Suppressor macrophage treated with lipopolysaccharide for 4 hours (primary cell): ENCODE measurements at places on chromosomes 1 and 21.

GRCh38 chr1:221736714-221737113 lies 5.2 kb downstream of the DUSP10 start:
- no peak for DNase-seq

DNA sequence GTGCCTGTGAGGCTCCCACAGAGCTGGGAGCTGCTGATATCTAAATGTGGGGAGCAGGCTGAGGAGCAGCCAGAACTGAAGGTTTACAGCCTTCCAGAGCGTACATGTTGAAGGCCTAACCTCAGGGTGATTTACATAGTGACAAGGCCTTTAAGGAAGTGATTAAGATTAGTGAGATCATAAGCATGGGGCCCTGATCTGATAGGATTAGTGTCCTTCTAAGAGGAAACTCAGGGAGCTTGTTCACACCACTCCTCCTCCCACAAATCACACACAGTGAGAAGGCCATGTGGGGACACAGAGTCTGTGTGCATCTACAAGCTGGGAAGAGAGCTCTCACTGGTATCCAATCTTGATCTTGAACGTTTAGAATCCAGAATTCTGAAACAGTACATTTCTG lies 92.3 kb upstream of the NBPF6 start:
- no peak for DNase-seq

DNA sequence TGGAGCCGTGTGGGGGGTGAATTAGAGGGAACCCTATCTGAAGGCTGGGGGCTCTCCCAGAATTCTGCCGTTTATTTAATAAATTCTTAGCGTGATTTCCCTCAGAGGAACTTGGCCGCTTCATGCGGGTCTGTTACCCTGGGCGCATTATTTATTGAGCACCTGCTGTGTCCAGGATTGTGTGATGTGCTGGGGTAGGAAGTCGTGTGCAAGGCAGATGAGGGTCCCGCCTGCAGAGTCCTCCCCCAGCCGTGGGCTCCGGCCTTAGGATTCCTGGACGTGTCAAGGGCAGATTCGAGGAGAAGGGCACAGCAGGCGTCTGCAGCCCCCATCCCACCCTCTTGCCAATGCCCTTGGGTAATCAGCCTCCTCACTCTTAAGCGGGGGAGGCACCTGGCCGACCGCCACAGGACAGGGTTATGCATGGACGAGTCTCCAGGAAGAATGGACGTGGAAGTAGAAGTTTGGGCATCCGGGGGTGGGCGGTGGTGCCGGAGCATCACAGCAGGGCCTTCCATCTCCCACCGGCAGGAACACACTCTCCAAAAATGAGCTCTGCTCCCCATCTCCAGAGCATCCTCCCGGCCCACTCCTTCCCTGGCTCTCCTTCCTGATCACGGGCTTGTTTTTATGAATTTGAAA lies 233.3 kb upstream of the C1orf174 start:
- no peak for DNase-seq

GRCh38 chr1:94045465-94046056 lies 75.4 kb downstream of the ABCA4 start:
- peak; percentile 60 for DNase-seq

DNA sequence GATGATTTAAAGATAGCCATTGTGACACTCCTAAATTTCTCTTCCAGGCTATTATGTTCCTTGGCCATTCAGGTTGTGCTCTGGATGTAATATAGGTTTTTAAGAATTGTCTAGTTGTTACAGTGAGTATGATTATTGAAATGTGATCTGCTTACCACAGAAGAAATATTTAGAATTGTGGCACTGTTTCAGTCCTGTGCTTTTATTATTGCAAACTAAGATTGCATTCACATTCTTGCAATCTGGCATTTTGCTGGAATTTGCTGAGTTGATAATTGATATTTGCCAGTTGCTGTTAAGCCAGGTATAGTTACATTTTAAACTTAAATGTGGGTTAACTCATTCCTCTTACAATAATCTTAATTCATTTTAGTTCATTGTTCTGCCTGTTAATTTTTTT lies 22.3 kb downstream of the EXO1 start:
- no peak for DNase-seq

DNA sequence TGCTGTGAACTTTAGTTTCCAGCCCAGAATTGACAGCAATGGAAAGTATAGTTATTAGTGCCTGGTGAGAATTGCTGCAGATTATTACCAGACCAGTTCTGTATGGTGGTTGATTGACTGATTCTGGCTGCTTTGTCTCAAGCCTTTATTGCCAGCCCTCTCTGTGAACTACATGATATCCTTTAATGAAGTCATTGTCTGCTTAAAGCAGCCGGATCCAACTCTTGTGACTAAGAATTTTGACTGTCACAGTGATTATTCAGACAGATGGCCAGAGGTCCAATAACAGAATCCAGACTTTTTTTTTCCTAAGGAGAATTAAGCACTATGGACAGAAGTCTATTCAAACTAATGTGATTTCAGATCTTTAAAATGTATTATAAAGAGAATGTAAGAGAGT lies 1548.6 kb upstream of the B3GALT2 start:
- DNase-seq = no peak

- no peak for DNase-seq
Measured at GRCh38 chr21:17570786-17571185, 41.9 kb downstream of the BTG3 start.

- no peak for DNase-seq
Measured at GRCh38 chr21:41970751-41971653, 17.2 kb upstream of the C2CD2 start.

- no peak for DNase-seq
Measured at GRCh38 chr1:184598403-184599193, 156.1 kb downstream of the EDEM3 start.

DNA sequence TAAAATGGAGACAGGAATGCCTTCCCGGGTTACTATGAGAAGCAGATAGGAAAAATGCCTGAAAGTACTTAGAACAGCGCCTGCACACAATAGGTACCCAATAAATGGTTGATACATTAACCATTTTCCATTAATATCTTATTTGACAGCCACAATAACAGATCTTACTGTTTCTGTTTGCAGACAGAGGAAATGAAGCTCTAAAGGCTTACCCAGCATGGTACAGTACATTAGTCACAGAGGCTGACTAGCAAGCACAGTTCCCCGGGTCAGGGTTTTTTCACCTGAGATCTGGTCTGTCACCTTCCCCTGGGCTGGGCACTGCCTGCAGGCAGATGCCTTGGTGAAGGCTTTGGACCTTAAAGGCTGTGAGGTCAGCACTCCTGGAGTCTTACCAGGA lies 2.9 kb downstream of the TRIM63 start:
- no peak for DNase-seq

GRCh38 chr1:27009601-27010197 lies 3.0 kb downstream of the TENT5B start:
- DNase-seq = no peak

DNA sequence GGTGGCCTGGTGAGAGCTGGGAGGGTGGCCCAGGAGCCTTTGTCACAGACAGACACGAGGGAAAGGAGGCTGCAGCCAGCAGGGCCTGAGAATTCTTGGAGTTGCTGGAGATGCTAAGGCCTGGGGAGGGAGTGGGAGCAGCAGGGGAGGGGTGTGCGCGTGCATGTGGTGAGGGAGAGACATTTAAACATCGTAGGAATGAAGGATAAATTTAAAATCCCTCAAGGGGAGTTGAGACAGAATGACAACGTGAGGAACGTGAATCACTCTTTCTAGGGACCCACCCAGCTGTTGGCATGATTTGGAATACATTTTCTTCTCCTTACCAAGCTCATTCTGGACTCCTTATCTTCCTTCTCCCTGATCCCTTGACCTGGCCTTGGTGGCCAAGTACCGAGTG lies 73.3 kb upstream of the CACNA1E start:
- no peak for DNase-seq

- DNase-seq = no peak
Measured at GRCh38 chr1:53147174-53147573, 4.7 kb upstream of the SLC1A7 start.

DNA sequence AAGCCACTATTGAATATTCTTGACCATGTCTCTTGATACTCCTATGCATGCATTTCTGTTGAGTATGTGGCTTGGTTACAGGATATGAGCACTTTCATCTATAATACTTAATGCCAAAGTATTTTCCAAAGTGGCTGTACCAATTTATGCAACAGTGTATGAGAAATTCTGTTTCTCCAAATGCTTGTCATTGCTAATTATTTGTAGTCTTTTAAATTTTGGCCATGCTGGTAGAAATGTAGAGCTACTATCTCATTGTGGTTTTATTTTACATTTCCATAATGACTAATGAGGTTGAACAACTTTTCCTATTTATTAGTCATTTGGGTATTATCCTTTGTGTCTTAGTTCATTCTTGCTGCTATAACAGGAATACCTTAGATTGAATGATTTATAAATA lies 71.4 kb upstream of the TSPAN2 start:
- no peak for DNase-seq

DNA sequence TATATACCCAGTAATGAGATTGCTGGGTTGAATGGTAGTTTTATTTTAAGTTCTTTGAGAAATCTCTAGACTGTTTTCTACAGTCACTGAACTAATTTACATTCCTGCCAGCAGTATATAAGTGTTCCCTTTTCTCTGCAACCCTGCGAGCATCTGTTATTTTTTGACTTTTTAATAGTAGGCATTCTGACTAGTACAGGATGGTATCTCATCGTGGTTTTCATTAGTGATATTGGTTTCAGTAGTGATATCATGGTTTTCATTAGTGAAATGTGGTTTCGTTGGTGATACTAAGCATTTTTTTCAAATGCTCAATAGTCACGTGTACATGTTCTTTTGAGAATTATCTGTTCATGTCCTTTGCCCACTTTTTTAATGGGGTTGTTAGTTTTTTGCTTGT lies 316.8 kb downstream of the PTBP2 start:
- no peak for DNase-seq

DNA sequence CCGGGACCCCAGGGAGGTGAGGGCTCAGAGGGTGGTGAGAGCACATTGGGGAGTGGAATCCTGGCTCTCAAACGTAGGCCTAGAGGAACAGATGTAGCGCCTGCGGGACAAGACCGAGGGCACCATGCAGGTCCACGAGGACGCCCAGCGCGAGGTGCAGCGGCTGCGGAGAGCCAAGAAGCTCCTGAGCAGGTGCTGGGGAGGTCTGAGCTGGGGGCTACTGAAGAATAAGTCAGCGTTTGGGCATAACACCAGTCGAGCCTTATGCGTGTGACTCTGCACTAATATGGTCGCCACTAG lies 2.6 kb upstream of the NBPF3 start:
- no peak for DNase-seq

DNA sequence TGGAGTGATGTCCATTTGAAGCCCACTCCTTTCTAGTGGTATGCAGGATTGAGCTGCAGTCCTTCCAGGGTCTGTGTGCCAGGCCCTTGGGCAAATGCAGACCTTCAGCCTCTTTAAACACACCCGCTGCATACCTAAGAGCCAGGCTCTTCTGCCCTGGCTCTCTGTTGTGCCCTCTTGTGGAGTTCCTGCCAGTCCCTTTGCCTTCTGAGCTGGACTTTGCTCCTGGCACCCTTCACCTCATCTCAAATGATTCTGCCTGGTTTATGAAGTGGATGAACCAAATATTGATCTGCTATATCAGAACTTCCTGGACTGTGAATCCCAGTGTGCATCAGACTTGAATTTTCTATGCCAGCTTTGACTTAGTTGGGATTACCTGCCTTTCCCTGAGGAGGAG lies 158.8 kb downstream of the URB2 start:
- DNase-seq = no peak

DNA sequence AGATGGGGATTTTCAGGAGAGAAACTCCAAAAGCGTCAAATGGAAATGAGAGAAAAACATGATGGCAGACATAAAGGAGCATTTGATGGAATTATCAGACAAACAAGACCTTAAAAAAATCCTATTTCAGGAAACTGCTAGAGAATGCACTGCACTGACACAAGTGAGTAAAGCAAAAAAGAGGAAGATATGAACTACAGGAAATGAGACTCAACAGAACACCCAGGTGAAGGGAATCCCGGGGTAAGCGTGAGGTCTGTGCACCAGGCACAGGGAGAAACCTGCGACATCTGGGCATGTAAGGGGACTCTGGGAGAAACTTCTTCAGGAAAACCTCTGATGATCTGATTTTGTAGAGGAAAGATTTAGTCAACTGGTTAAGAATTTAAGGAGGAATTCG lies 2.8 kb downstream of the TARBP1 start:
- DNase-seq = peak; percentile 15
